ENCODE measurements at places on chromosomes 7 and 10.

GRCh38 chr10:17609523-17610079 is 7.6 kb downstream of the HACD1 start:
- H3K36me3 ChIP-seq: no peaks in the 10 kb centered on the region
- DNase-seq: no peak
- H3K4me1 ChIP-seq: peaks cover 2% of the 10 kb centered on the region
- no peak overlapping the region for H3K4me3 ChIP-seq
- H3K27ac ChIP-seq: no peak overlapping the region

- H3K4me1 ChIP-seq: peaks cover 44% of the 10 kb centered on the region
- peaks cover 85% of the 10 kb centered on the region for H3K36me3 ChIP-seq
- no peak overlapping the region for H3K4me3 ChIP-seq
Observed at GRCh38 chr7:128959296-128959695, 21.6 kb downstream of the IRF5 start.

DNA sequence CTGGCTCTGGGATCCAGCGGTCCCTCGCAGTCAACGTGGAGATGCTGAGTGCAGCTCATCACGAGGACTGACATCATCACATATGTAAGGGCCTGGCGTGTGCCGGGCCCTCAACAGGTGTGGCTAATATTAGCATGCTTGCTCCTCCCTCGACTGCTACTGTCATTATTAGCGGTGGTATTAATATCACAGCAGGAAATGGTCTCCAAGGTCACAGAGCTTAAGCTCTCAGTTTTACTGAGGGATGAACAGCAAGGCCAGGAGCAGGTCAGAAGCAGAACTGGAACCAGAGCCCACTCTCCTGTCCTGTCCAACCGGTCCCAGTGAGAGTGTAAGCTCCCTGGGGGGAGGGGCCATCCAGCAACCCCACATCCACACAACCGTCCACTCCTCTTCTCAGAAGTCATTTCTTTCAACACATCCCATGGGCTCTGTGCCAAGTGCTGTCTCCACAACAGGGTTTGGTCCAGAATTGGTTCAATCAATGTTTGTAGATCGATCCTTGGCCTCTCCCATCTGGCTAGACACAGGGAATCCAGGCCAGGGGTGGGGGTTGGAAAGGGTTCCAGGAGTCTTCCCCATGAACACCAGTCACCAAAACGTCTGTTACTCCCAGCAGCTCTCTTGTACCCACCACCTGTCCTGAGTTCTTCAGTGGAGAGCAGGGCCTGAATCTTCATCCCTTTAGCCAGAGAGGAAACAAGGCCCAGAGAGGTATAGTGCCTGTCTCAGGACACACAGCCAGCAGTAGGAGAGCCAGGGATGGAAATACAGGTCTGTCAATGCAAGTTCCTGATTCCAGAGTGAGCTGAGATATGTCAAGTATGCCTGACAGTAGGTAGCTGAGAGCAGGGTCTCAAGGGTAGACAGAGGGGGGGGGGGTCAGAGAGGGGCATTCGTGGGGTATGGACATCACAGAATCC is 45.3 kb upstream of the ZMIZ1 start:
- no peak overlapping the region for H3K4me3 ChIP-seq
- H3K27ac ChIP-seq: no peak overlapping the region
- peaks cover 40% of the 10 kb centered on the region for H3K4me1 ChIP-seq
- no peaks in the 10 kb centered on the region for H3K36me3 ChIP-seq

DNA sequence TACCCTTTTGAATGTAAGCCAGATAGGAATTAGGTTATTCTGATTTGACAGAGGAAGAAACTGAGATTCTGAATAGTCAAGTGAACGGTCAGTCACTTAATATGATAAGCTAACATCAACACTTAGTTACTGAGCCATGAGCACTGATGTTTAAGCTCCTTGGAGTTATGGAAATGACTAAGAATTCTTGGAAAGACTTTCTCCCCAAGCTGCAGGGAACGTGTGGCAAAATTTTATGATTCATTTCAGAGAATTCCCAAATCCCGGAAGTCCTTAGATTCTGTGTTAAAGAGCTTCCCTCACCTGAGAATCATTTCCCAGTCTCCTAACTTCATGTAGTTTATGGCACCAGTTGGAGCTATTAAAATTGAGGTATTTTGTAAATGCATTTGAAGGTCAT is 330.9 kb downstream of the XPNPEP1 start:
- no peak overlapping the region for H3K27ac ChIP-seq
- H3K4me1 ChIP-seq: no peaks in the 10 kb centered on the region
- no peak for DNase-seq
- no peaks in the 10 kb centered on the region for H3K36me3 ChIP-seq
- no peaks in the 10 kb centered on the region for H3K27me3 ChIP-seq
- H3K4me3 ChIP-seq: no peak overlapping the region

DNA sequence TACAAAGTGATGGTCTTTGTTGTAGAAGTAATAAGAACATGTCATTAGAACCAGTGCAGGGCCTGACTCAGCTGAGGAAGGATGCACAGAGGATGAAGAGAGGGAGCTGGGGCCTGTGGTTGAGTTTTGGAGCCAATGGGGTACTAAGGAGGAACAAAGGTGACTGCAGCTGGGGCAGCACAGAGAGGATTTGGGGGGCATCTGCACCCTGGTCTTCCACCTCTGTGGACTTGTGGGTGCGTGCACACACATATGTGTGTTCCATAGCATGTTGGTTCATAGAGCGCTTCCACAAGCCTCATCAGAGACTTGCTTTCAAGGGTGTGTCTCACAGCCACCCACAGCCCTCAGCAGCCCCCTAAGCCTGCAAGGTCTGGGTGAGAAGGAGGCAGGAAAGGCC is 650.3 kb upstream of the MGMT start:
- H3K4me3 ChIP-seq: no peak overlapping the region
- H3K27me3 ChIP-seq: peaks cover under 1% of the 10 kb centered on the region
- H3K36me3 ChIP-seq: no peaks in the 10 kb centered on the region
- H3K27ac ChIP-seq: no peak overlapping the region

DNA sequence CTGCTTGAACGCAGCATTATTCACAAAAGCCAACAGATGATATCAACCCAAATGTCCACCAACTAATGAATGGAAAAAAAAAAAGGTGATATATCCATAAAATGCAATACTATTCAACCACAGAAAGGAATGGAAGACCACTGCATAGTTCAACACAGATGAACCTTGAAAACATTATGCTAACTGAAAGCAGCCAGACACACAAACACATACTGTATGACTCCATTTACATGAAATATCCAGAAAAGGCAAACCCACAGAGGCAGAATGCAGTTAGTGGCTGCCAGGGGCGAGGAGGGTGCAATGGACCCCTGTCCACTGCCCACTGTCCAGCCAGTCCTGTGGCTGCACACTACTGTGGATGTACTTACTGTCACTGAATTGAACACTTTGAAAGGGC is 36.6 kb downstream of the KIAA1549 start:
- H3K27ac ChIP-seq: no peak overlapping the region
- no peak for DNase-seq
- no peaks in the 10 kb centered on the region for H3K4me1 ChIP-seq
- no peaks in the 10 kb centered on the region for H3K36me3 ChIP-seq

- DNase-seq: no peak
- H3K27ac ChIP-seq: no peak within 1 kb of the TSS
- peaks cover 14% of the 10 kb centered on the region for H3K4me1 ChIP-seq
- peak within 1 kb of the TSS; percentile 58 for H3K4me3 ChIP-seq
Observed at GRCh38 chr7:146116521-146117222, at the start of gene CNTNAP2. Gene CNTNAP2, plus strand, starts transcription at chr7:146116801. Its CDS starts 76 bp downstream, at chr7:146116877.

DNA sequence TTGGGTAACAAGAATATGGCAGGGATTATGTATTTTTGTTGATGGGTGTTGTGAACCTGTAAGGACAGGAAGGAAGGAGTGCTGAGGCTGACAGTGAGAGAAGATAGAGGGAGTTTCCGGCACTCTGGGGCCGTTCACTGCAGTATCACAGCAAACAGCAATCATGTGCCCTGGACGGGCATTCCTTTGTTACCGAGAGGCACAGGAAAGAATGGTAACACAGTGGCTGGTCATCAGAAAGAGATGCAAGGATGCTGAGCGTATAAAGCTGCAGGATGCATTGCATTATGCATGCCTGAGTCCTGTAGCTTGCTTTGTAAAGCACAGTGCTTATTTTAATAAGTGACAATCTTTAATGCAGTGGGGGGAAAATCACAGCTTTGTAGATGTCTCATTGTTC is 286.8 kb downstream of the RPS24 start:
- H3K36me3 ChIP-seq: no peaks in the 10 kb centered on the region
- H3K27me3 ChIP-seq: no peaks in the 10 kb centered on the region
- no peak overlapping the region for H3K4me3 ChIP-seq
- no peak for DNase-seq
- H3K27ac ChIP-seq: peak overlapping the region; percentile 38
- H3K4me1 ChIP-seq: peaks cover 18% of the 10 kb centered on the region

- peaks cover 3% of the 10 kb centered on the region for H3K27me3 ChIP-seq
- no peaks in the 10 kb centered on the region for H3K36me3 ChIP-seq
- no peaks in the 10 kb centered on the region for H3K4me1 ChIP-seq
- no peak overlapping the region for H3K4me3 ChIP-seq
- DNase-seq: no peak
Observed at GRCh38 chr7:108327353-108327752, 128.9 kb downstream of the NRCAM start.

GRCh38 chr7:52146871-52147634 is 830.4 kb upstream of the COBL start:
- H3K27ac ChIP-seq: no peak overlapping the region
- H3K36me3 ChIP-seq: no peaks in the 10 kb centered on the region
- no peaks in the 10 kb centered on the region for H3K27me3 ChIP-seq

GRCh38 chr7:2795906-2796305 is 48.2 kb downstream of the GNA12 start:
- no peaks in the 10 kb centered on the region for H3K27me3 ChIP-seq
- no peak overlapping the region for H3K27ac ChIP-seq
- peaks cover 38% of the 10 kb centered on the region for H3K36me3 ChIP-seq
- H3K4me1 ChIP-seq: peaks cover 20% of the 10 kb centered on the region

DNA sequence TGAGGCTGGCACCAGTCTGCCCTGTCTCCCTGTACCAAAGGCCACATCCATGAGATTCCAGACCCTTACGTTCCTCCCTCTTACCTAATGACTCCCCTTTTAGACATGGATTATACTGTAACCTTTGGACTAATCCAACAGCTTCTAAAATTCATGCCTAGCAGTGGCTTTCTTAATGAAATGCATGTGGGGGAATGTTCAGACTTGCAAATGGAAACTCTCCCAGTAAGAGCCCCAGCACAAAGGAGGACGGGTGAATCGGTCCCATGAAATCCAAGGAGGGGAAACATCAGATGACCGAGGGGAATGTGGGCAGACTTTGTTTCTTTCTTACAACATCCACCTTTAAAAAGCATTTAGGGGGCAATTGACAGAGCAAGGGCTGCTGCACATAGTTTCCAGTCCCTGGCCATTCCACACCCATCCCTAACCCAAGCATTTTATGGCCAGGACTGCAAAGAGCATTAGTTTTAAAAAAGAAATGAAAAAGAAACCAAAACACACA is 71.5 kb downstream of the COL13A1 start:
- H3K27ac ChIP-seq: no peak overlapping the region
- H3K36me3 ChIP-seq: no peaks in the 10 kb centered on the region
- H3K4me3 ChIP-seq: no peak overlapping the region
- H3K4me1 ChIP-seq: no peaks in the 10 kb centered on the region
- H3K27me3 ChIP-seq: peaks cover 4% of the 10 kb centered on the region
- no peak for DNase-seq

DNA sequence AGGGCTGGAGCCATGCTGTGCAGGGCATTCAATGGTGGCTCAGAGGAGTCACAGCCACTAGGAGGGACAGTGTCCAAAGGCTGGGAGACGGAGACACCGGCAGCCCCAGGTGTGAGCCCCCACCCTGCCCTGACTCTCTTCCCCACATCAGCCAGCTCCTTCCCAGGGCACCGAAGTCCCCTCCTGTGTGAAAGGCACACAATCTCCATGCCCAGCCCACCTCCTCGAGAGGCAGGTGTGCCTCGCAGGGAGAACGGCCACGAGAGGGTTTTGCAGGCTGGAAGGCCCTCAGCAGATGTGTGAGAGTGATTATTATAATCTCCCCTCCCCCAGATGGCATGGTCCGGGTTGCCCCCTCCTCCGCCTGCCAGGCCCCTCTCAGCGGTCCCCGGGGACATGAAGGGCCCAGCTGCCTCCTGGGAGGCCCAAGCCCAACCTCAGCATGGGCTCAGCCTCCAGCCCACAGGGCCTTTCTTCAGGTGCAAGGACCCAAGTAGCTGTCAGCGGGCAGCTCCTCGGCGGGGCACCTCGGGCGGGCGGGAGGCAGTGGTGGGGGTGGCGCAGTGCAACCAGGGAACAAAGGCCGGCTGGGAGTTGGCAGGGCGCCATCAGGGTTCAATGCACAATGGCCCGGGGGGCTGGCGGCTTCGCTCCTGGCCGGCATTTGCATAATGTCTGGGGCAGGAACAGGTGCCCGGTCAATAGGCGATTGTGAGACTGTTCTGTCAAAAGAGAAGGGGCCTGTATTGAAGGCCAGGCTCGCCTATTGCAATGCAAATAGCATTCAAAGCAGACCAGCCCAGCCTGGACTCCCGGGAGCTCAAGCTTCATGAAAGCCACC is 155.3 kb upstream of the ZMIZ1 start:
- no peaks in the 10 kb centered on the region for H3K4me1 ChIP-seq
- H3K36me3 ChIP-seq: no peaks in the 10 kb centered on the region
- no peak for DNase-seq

DNA sequence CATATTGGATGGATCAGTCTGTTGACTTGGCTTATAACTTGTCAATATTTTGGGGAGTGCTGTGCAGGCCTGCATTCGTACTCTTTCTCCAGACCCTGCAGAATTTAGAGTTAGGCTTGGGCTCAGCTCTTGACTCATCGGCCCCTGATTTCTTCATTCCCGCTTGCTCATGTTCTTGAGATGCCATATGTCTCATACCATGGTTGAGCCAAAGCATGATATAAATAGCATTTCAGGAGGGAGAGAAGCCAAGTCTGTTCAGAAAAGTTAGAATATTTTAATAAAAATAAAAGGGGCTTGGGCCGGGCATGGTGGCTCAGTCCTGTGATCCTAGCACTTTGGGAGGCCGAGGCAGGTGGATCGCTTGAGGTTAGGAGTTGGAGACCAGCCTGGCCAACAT is 898.1 kb downstream of the TYW1 start:
- no peak for DNase-seq
- H3K36me3 ChIP-seq: no peaks in the 10 kb centered on the region
- no peaks in the 10 kb centered on the region for H3K4me1 ChIP-seq
- no peaks in the 10 kb centered on the region for H3K27me3 ChIP-seq
- no peak overlapping the region for H3K4me3 ChIP-seq

- H3K27me3 ChIP-seq: no peaks in the 10 kb centered on the region
- H3K27ac ChIP-seq: peak overlapping the region; percentile 70
- peaks cover 46% of the 10 kb centered on the region for H3K4me1 ChIP-seq
- H3K36me3 ChIP-seq: peaks cover 15% of the 10 kb centered on the region
Observed at GRCh38 chr7:39735903-39736302, 112.5 kb downstream of the RALA start.

DNA sequence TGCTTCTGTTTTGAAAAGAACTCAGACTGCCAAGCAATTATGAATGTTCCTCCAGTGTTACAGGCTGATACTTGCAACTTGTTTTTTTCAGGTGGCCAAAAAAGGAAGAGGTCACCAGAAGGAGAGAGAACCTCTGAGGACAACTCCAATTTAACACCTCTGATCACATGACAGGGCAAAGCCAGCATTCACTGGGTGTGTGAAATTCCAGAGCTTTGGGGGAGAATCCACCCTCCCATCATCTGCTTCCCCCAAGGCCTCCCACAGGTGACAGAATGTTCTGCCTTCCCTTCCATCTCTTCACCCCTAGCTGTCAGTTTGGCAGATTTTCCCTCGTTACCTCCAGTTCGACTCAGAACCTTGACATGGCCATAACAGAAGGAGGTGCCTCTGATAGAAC is 39.1 kb downstream of the GOT1 start:
- H3K27ac ChIP-seq: no peak overlapping the region
- H3K27me3 ChIP-seq: no peaks in the 10 kb centered on the region

GRCh38 chr10:10850214-10850613 is 167.5 kb upstream of the CELF2 start:
- H3K4me1 ChIP-seq: no peaks in the 10 kb centered on the region
- H3K36me3 ChIP-seq: no peaks in the 10 kb centered on the region
- no peak for DNase-seq
